Stimulated activated CD4-positive, alpha-beta T cell treated with anti-CD3 and anti-CD28 coated beads, Interleukin-15, amount 100 ng/mL, for 1 hour (primary cell): ENCODE measurements at places on chromosomes 3 and 15.

DNA sequence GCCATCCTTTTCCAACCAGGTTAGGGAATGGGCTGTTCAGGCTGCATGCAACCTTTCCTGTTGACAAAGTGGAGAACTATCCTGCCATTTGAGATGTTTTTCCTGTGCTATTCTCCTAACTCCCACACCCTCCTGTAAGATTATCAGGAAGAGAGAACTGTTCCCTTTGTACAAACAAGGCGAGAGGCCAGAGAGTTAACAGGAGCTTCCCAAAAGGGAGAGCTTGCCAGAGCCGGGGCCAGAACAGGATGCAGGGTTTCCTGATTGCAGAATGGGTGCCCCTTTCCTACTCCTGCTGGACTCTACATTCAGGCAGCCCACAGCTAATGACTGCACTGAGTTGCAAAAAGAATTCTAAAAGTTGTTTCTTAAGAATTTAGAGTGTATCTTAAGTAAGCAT, 17.1 kb downstream of the PML start:
- no peak for DNase-seq

- no peak for DNase-seq
Measured at GRCh38 chr3:130828948-130829947, 64.6 kb upstream of the ATP2C1 start.

- no peak for DNase-seq
Measured at GRCh38 chr15:48373821-48374451, 42.7 kb downstream of the DUT start.

DNA sequence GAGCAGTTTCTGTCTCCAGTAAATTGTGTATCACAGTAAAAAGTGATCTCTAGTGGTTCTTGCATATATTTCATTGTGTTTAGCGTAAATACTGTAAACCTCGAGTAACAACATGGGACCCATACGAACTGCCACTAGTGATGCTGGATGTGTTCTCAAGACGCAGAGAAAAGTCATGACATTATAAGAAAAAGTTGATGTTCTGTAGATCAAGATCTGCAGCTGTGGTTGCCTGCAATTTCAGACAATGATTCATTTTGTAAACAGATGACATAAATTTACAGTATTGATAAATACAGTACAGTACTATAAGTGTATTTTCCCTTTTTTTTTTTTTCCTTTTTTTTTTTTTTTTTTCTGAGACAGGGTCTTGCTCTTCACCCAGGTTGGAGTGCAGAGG, 100.1 kb downstream of the DPH6 start:
- DNase-seq, result no peak

GRCh38 chr3:23549148-23549910, 256.4 kb upstream of the UBE2E1 start:
- DNase-seq, result no peak

GRCh38 chr3:124404621-124405020, 325.6 kb upstream of the UMPS start:
- no peak for DNase-seq

DNA sequence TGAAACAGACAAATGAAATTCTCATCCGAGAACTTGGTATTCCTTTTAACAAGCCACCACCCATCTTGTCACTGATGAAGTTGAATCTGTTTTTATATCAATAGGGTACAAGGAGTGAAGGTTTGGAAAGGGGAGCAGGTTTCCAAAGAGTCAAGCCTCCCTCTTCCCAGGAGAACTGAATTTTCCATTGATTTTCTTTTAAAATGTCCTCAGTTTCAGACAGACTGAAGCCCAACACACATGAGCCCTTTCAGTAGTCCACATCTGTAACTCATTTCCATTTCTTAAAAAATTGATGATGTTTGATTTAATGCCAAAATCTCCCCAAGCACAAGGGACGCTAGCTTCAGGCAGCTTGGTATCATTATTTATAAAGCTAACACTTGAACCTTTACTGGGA, 187.7 kb downstream of the FOXB1 start:
- no peak for DNase-seq

- DNase-seq, result no peak
Measured at GRCh38 chr3:21624524-21624923, 126.5 kb downstream of the ZNF385D start.

DNA sequence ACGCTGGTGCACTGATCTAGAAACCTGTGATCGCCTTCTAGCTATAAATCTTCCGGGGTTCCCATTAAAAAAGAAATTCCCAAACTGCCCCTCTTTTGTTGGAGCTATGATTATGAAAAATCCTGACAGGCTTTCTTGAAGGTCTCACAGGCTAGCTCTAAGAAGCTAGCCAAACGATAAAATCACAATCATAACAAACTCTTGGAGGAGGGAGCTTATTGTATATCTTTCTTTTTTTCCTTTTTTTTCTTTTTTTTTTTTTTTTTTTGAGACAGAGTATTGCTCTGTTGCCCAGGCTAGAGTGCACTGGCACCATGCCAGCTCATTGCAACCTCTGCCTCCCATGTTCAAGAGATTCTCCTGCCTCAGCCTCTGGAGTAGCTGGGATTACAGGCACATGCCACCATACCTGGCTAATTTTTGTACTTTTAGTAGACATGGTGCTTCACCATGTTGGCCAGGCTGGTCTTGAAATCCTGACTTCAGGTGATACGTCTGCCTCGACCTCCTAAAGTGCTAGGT, 72.0 kb downstream of the MYO1E start:
- no peak for DNase-seq

- no peak for DNase-seq
Measured at GRCh38 chr3:138594935-138595610, 1.0 kb upstream of the CEP70 start.

- no peak for DNase-seq
Measured at GRCh38 chr15:67176195-67176971, 78.1 kb downstream of the AAGAB start.

DNA sequence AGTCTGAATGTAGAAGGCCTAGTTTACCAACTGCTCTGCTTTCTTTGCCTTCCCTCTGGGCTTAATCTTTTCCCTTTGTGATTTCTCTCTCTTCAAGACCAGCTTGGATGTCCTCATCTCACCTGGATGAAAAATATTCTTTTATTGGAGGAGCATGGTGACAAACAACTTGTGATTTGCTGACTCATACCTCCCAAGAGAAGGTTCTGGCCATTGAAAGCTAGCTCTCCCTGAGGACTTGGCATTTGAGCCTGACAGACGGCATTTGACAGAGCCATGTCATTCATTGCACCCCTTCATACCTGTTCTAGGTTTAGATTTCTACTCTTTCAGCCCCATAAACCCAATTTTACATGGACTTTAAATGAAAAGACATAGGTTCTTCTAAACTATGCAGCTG, 33.3 kb downstream of the ATG7 start:
- no peak for DNase-seq
